ENCODE measurements at places on chromosomes 1 and 21. TPM values are rescaled to one million over a fixed set of nuclear protein-coding genes. Genes with fewer than 3 reads are reported as not detected.

Gene MMEL1
- total RNA-seq, result not detected

Gene AADACL3
- not detected for total RNA-seq

Gene KRTAP13-2
- total RNA-seq, result not detected

Gene SPRR2E
- not detected for total RNA-seq

Gene RNU1-1
- total RNA-seq, result not detected

Gene TMEM240
- 0.68 TPM for total RNA-seq

Gene RNU1-3
- not detected for total RNA-seq

Gene EPHB2
- total RNA-seq, result 29.6 TPM

Gene AQP10
- not detected for total RNA-seq

Gene FCER1G
- total RNA-seq, result not detected
